ENCODE measurements at places on chromosomes 1 and 21.

DNA sequence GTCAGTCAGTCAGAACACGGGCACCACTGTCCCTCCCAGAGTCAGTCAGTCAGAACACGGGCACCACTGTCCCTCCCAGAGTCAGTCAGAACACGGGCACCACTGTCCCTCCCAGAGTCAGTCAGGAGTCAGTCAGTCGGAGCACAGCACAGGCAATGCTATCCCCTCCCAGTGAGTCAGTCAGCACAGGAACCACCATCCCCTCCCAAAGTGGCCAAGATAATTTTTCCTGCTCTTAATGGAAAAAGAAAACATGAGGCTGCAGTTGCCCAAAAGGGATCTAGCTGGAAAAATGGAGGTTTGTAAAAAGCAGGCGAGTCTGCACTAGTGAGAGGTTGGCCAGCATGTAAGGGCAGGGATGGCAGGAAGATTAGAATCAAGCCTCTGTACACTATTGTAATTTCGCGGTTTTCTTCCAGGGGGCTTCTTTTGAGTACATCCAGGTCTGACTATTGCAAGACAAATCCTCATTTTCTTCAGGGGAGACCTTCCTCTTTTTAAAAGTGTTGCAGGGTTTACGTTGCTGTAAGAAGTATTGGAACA, 213.8 kb downstream of the SIPA1L2 start:
- peak; percentile 19 for DNase-seq

GRCh38 chr1:211037095-211037494, 96.9 kb downstream of the KCNH1 start:
- peak; percentile 55 for DNase-seq

DNA sequence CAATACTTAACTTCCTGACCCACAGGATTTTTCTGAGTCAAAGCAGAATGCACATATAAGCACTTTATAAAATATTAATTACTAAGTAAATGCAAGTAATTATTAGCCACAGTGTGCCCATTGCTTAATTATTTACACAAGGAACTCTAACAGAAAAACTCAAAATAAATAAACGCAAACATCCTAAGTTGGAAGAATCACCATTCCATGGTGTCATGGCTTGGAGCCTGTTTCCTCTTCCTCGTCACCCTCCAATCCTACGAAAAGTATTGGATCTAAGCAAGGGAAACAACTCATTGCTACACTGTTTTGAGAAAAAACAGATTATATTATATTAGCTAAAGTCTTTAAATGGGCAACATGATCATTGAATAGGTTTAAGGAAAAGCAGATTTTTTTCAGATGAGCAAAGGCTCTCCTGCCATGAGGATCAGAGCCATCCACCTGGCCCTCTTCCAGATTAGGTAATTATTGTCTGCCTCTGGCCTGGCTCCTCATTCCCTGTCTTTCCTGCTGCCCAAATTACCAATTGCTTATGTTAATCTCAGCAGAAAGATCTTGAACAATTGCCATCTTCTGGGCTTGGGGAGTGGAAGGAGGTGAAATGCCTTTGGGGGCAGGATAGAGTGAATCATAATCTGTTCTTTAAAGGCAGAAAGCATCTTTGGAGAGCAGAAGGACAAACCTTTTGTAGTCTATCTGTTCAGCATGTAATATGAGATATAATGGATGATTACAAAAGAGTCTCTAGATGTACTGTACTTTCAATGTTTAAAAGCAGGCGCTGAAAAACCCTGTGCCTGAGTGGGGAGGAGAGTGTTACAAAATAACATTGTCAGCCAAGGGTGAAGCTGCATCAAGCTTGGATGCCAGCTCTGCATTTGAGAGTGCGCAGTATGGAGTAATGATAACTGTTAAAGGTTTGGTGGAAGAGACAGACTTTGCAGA, 121.2 kb downstream of the DUSP10 start:
- peak; percentile 52 for DNase-seq

GRCh38 chr1:79079770-79080169, 73.2 kb upstream of the ADGRL4 start:
- DNase-seq = peak; percentile 96

GRCh38 chr1:195717651-195718050, 890.6 kb downstream of the KCNT2 start:
- DNase-seq = no peak

- no peak for DNase-seq
These were observed 5.1 kb downstream of the SYDE2 start for GRCh38 chr1:85195703-85196102.

- DNase-seq = peak; percentile 10
These were observed 119.2 kb downstream of the GALNT2 start for GRCh38 chr1:230186003-230186863.

- no peak for DNase-seq
These were observed 141.9 kb downstream of the TSEN15 start for GRCh38 chr1:184193451-184193850.

DNA sequence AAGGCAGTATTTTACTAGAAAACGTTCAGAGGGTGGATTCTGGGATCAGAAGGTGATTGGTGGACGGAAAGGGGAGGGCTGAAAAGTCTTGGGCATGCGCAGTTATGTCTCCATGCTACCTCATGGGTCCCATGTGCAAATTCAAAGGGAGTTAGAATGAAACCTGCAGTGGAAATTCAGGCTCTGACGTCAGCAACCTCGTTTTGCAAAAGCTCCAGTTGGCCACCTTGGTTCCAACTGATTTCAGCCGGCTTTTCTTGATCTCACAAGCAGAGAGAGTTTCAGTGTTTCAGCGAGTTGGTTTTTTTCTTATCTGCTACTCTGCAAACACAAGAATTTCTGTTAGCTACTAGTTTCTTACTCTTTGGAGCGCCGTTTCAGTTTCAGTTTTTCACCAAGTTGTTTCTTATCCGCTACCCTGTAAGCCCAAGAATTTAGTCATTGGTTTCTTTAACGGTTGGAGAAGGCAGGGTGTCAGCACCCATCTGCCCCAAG, 69.8 kb upstream of the PGBD5 start:
- DNase-seq = no peak

GRCh38 chr21:45511007-45511406, 31.2 kb downstream of the SLC19A1 start:
- DNase-seq = no peak

GRCh38 chr1:151196292-151196800, 2.0 kb upstream of the PIP5K1A start:
- DNase-seq = peak; percentile 70

DNA sequence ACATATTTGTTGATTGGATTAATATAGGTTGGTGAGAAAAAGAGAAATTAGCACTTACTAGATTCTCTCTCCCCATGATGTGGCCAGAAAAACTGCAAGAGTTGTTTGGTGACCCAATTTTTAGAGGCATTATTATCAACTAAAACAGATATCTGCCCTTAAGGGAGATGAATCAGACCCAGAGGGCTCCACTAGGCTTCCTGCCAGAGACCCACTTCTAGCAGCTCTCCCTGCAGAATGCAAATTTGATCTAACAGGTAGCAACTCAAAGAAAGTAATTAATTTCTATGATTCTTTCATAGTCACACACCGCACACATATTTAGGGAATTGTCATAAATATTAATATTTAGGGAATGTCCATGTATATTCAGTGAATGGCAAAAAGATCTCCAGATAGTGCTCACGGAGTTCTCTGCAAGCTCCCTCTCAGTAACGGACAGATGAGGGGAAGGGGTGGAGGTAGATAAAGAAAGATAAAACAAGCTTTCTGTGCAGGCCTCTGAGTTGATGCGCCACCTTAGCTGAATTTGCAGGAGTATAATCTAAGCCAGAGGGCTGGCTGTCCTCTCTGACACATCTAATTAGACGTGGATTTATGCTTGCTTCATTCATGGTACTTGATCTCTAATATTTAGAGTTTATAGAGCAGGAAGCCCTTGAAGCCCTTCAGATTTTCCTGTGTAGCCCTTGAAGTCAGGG, 84.1 kb upstream of the CCDC190 start:
- DNase-seq = no peak

- no peak for DNase-seq
These were observed at the start of gene BEST4 for GRCh38 chr1:44788120-44788860. Gene BEST4, minus strand, starts transcription at chr1:44788170. Its CDS starts 465 bp downstream, at chr1:44787705.

DNA sequence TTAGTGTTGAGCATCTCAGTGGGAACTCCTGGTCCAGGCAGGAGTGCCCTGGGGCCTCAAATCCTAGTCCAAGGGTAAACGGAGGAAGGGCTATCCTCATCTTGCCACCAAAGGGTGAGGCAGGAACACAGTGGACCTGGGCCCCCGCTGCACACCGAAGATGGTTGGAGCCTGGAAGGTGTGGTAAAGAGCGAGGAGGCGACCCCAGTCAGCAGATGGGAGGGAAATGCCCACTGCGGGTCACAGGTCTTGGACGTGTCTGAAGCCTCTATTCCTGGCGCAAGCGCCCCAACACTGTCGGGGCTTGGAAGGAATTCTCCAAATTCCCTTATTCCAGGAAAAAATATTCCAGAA, 38.5 kb upstream of the SYNC start:
- no peak for DNase-seq

DNA sequence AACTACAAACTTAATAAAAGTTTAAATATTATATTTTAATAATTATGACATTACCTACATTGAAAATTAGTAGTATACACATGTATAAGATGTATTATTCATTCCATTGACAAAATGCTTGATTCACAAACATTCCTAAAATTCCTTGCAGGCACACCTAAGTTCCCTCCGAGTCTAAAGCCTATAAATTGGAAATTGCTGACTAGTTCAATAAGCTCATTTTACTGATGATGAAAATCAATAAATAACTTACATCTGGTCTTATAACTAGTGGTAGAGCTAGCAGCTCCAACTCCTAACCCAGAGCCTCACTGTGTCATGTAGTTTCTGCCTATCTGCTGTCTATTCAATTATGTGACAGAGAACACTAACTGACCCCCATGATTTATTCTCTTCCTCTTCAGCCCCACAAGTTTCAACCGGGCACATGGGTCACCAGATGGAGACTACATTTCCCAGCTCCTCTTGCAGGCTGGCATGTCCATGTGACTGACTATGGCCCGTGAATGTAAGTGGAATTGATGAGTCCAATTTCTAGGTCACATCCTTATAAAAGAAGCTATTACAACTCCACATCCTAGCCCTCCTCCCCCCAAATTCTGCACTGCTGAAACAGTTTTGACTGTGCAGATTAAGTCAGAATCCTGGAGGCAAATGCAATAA, 29.6 kb upstream of the LRRC8D start:
- DNase-seq = no peak

- no peak for DNase-seq
These were observed 13.1 kb downstream of the TTC13 start for GRCh38 chr1:230965535-230965934.

GRCh38 chr21:33403786-33404585, 773 bp downstream of the IFNGR2 start:
- DNase-seq = no peak

DNA sequence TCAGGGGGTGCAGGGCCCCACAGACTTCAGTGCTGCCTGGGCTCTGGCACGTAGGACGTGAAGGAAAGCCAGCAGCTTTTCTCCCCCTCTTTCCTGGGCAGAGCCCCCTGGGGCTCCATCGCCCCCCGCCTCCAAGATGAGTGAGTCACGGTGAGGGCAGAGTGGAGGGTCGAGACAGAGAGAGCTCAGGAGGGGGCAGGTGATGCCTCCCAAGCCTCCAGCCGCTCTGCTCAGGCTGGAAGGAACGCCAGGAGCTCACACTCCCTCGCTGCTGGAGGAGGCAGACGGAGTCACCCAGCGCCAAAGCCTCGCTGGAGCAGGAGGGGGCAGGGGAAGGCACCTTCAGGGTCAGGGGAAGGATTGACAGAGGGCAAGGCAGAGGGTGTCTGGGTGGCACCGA, 119.5 kb downstream of the CASZ1 start:
- no peak for DNase-seq

- DNase-seq = no peak
These were observed 431 bp downstream of the ARPC5 start for GRCh38 chr1:183635099-183635605.

- no peak for DNase-seq
These were observed 150.1 kb upstream of the ZNF644 start for GRCh38 chr1:91171898-91172297.

DNA sequence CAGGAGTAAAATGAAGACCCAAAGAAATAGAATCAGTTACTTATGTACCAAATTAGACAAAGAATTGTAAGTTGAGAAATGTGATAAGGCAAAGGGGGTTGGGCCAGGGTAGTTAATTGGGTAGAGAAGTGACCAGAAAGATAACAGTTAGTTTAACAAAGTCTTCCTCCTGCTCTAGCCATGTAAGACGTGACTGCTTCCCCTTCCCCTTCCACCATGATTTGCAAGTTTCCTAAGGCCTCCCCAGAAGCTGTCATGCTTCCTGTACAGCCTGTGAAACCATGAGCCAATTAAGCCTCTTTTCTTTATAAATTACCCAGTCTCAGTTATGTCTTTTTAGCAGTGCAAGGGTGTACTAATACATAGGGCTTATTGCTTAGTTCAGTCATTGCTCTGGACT, 142.0 kb upstream of the PDE4B start:
- DNase-seq = no peak

GRCh38 chr1:59438058-59438560, 141.2 kb downstream of the FGGY start:
- no peak for DNase-seq

DNA sequence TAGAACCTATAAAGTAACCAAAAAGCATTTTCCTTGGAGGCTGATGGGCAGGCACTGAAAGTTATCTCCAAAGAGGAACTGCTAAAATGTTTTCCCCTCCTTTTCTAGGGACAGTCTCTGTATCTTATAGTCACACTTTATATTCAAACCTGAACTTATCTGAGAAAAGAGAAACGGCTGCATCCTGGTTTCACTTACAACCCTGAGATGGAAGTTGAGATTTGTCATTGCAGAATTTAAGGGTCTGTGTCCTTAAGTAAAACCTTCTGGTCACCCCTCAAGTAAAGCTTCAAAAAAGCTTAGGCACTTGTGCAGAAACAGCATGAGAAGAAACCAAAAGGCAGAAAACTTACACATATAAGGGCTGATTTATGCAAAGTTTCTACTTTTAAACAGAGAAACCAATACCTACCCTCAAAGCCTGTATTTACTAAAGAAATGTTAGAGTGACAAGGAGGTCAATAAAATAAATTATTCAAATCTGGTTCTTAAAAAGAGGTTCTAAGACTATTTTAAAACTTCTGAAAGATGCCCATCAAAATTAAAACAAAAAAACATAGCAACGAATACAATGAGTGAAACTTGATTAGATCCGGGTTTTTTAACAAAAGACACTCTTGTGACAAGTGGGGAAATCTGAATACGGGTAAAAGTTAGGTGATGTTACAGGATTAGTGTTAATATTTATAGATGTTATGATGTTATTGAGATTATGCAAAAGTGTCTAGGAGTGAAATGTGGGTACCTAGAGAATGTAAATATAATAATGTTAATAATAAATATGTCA, 9.9 kb downstream of the CD58 start:
- DNase-seq = no peak

GRCh38 chr1:6822530-6823359, 37.5 kb downstream of the CAMTA1 start:
- DNase-seq = no peak

Measured in epithelial cell of proximal tubule (primary cell).